ENCODE measurements at places on chromosomes 7 and 10.

GRCh38 chr7:46969303-46970130, 612.4 kb downstream of the TNS3 start:
- no peaks in the 10 kb centered on the region for H3K27me3 ChIP-seq
- H3K4me3 ChIP-seq, result no peak overlapping the region
- DNase-seq, result no peak
- no peaks in the 10 kb centered on the region for H3K36me3 ChIP-seq
- no peaks in the 10 kb centered on the region for H3K4me1 ChIP-seq

- H3K27ac ChIP-seq, result no peak overlapping the region
- H3K27me3 ChIP-seq, result no peaks in the 10 kb centered on the region
- no peak for DNase-seq
- H3K4me3 ChIP-seq, result no peak overlapping the region
These were observed 90.6 kb upstream of the PPP2R2D start for GRCh38 chr10:131810036-131810804.

DNA sequence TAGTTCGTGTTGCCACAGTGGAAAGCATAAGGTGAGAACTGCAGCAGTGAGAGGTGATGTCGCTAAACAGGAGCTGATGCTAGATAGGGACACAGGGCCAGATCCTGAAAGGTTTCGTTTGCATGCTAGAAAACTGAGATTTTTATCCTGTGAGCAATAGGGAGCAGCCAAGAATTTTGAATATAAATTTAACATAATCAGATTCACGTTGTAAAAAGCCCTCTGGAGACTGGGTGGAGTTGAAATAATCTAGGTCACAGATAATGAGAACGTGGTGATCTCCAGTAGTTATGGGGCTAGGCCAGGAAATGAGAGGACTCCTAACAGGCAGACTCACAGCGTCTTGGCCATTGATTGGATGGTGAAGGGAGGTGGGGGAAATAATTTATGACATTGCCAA, 92.1 kb upstream of the IMMP2L start:
- H3K27ac ChIP-seq, result no peak overlapping the region
- no peaks in the 10 kb centered on the region for H3K27me3 ChIP-seq
- DNase-seq, result no peak
- H3K4me1 ChIP-seq, result peaks cover 5% of the 10 kb centered on the region
- no peak overlapping the region for H3K4me3 ChIP-seq
- no peaks in the 10 kb centered on the region for H3K36me3 ChIP-seq

DNA sequence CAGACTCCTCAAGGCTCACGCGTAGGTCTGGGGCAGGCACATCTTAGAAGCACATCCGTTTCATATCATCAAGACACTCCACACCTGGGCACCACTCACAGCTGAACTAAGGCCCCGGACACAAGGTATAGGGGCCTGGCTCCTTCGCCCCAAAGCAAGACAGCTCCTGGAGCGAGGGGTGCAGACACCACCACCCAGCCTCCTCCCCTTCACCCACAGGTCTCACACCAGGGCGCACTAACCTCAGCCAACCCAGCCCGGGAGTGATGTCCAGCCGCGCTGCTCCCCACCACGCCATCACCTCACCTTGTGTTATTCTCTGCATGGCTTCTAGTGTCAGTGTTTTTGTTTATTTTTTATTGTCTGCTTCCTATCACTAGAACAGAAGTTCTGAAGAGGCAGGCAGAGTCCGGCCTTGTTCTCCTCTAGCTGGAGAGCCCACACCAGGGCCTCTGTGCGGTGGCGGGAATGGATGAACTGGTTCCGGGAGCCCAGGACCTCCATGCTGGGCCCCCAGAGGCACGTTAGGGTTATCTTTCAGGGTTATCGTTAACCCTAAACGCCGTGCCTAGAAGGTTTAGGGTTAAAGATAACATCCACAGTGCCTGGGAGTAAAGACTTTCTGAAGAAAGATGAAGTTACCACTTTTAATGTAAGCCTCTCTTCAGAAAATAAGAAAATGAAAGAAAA, 21.8 kb downstream of the BRI3 start:
- H3K4me3 ChIP-seq, result no peak overlapping the region
- H3K27ac ChIP-seq, result peak overlapping the region; percentile 49
- H3K4me1 ChIP-seq, result peaks cover 21% of the 10 kb centered on the region
- DNase-seq, result no peak
- no peaks in the 10 kb centered on the region for H3K36me3 ChIP-seq

GRCh38 chr7:134619627-134620331, 26.9 kb upstream of the BPGM start:
- H3K36me3 ChIP-seq, result no peaks in the 10 kb centered on the region
- no peaks in the 10 kb centered on the region for H3K4me1 ChIP-seq
- H3K27ac ChIP-seq, result no peak overlapping the region

DNA sequence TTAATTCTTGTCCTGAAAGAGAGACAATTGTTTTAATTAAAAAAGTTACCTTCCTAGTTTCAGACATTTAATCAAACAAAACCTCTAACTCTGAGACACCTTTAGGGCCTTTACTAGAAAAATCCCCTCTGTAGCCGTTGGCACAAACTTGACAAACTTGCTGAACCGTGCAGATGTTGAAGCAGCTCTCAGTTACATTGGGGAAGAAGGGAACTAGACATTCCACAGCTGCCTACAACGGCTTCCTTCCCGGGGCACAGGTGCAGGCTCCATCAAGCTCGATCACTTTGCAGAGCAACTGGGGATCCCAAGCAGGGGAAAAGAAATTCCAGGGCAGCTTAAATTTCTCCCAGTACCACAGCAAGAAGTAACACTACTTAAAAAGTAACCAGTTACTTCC, 141.3 kb downstream of the SKAP2 start:
- H3K4me1 ChIP-seq, result no peaks in the 10 kb centered on the region
- no peaks in the 10 kb centered on the region for H3K27me3 ChIP-seq
- no peak overlapping the region for H3K27ac ChIP-seq
- no peak overlapping the region for H3K4me3 ChIP-seq
- H3K36me3 ChIP-seq, result no peaks in the 10 kb centered on the region

DNA sequence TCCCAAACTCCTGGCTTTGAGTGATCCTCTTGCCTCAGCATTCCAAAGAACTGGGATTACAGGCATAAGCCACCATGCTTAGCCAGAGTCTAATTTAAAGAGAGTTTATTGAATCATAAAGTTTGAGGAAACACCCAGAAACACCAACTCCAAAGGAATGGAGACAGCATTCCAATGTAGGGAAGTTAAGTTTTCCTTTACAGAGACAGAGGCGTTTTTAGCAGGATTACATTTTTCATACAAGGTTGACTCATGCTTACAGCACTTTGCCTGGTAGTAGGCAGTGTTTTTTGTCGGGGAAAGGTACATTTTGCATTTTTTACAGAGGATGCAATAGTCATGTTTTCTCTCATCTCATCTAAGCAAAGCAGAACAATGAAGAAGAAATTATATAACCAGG, 18.9 kb upstream of the OPN4 start:
- H3K27ac ChIP-seq, result no peak overlapping the region
- no peaks in the 10 kb centered on the region for H3K36me3 ChIP-seq
- H3K4me1 ChIP-seq, result peaks cover 12% of the 10 kb centered on the region
- H3K27me3 ChIP-seq, result no peaks in the 10 kb centered on the region
- DNase-seq, result peak; percentile 47

All from hepatocyte (in vitro differentiated cells).